GM23338 (cell line): ENCODE measurements at places on chromosomes 1 and 21.

DNA sequence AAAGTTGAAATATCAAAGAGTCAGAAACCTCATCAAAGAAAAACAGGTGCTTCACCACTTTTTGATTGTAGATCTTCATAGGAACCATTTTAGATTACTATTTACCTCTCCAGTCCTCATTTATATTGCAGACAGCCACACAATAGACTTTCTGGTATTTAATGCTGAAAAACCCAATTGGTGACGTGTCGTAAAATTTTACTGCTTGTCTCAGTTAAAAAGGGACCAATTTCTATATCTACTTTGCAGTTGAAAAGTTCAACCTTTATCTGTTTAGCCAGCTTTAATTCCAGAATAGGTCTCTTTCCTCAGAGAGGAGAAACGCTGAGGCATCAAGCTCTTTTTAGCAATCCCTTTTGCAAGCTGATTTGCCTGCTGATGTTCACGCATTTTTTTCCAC, 1722.4 kb downstream of the PLA2G4A start:
- DNase-seq, result no peak

DNA sequence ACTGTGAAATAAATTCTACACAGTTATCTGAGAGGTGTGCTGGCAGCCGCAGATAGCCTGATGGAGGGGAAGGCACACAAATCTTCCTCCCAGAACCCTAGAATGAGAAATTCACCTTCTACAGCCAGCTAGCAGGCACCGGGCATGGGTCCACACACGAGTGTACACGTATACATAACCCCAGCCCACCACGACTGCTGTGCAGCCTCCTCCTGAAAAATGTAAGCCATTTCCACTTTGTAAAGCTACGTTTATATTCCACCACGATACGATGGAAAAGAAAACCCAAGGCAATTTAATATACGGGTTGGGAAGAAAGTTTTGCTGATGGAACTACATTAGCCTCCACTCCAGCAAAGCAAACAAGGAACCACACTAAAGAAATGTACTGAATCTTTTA, 1.8 kb downstream of the BTG3 start:
- no peak for DNase-seq

DNA sequence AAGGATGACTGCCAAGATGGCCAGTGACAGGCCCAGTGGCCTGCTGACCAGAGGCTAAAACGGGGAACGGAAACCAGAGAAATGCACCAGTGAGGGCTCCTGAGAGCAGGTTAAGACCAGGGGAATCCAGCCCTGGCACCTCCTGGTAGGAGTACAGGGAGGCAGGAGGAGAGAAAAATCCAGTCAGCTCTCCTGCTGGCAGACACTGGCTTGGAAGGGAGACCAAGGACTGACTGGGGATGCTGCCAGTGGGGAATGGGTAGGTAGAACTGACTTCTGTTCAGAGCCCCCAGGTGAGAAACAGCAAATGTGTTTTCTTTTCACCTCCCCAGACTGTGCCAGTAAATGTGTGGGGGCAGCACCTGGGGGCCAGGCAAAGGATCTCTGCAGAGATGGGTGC, 27.7 kb upstream of the CRNN start:
- DNase-seq, result no peak

- DNase-seq, result no peak
These were observed 14.4 kb downstream of the CASP9 start for GRCh38 chr1:15509586-15509985.

DNA sequence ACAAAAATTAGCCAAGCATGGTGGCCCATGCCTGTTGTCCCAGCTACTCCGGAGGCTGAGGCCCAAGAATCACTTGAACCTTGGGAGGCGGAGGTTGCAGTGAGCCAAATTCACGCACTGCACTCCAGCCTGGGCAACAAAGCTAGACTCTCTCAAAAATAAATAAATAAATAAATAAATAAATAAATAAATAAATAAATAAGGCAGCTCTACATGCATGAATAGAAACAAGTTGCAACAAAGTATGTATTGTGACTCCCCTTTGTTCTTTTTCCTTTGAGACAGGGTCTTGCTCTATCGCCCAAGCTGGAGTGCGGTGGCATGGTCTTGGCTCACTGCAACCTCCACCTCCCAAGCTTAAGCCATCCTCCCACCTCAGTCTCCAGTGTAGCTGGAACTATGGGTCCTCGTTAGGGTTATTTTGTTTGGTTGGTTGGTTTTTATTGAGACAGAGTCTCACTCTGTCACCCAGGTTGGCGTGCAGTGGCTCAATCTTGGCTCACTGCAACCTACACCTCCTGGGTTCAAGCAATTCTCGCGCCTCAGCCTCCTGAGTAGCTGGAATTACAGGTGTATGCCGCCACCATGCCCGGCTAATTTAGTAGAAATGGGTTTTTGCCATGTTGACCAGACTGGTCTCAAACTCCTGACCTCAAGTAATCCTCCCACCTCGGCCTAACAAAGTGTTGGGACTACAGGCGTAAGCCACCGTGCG, 8.0 kb downstream of the USP48 start:
- no peak for DNase-seq
